ENCODE measurements at places on chromosomes 6 and 20.

- DNase-seq, result no peak
Observed at GRCh38 chr6:7101290-7101689, 6.5 kb upstream of the RREB1 start.

- DNase-seq, result no peak
Observed at GRCh38 chr20:43938932-43939761, 24.5 kb downstream of the TOX2 start.

GRCh38 chr6:35400901-35401311 is 51.2 kb upstream of the FANCE start:
- no peak for DNase-seq

- DNase-seq, result no peak
Observed at GRCh38 chr6:30799210-30799609, 54.9 kb upstream of the IER3 start.

GRCh38 chr6:134703206-134703605 is 246.7 kb downstream of the ALDH8A1 start:
- DNase-seq, result no peak

DNA sequence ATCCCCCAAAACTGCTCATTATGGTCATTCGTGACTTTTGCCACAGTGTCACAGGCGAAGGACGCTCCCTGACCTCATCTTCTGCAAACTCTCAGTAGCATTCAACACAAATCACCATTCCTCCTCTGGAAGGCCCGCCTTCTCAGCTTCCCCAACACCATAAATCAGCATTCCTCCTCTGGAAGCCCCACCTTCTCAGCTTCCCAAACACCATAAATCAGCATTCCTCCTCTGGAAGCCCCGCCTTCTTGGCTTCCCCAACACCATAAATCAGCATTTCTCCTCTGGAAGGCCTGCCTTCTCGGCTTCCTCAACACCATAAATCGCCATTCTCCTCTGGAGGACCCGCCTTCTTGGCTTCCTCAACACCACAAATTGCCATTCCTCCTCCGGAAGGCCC is 288.0 kb upstream of the AGPAT4 start:
- DNase-seq, result no peak

GRCh38 chr6:141878686-141879085 is 254.0 kb upstream of the GJE1 start:
- no peak for DNase-seq

DNA sequence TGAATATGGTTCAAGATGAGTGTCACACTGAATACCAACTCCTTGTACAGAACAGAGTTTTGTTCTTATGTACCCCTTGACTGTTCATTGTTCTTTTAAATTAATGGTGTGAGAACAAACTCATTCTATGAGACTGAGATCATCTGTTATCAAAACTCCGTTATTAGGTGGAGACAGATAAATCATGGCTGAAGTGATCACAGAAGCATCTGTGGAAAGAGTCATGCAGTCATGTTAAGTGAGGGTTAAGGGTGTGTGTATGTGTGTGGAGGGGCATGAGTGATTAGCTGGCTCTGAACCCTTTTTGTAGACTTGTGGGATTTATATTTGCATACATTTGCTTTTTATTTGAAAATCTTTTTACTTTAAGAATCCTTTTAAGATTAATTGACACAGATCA is 24.7 kb downstream of the ADGRG6 start:
- DNase-seq, result no peak

GRCh38 chr6:37741757-37742400 is 44.2 kb upstream of the MDGA1 start:
- peak; percentile 61 for DNase-seq

DNA sequence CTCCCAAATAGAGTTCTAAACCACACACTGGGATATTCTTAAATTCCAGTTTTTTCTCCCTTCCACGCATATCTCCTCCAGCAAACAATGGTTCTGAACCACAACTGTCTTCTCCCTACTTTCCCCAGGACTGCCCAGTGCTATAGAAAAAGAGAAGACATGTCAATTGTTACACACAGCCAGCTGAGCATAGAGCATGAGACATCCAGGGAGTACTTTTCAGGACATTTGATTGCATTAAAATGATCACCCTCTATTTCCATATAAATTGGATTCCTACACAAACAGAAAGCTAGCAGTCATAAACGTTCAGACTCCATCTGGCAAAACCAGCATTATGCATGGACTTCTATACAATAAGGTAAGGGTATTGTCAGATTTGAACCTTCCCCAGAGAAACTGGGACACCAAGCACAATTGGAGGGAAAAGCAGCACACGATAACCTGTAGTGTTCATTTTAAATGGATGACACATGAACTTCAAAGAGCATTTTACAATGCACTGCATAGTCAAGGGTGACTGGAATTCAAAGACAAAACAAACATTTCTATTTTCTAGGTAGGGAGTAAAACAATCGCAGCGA is 93.1 kb upstream of the HEY2 start:
- DNase-seq, result no peak

DNA sequence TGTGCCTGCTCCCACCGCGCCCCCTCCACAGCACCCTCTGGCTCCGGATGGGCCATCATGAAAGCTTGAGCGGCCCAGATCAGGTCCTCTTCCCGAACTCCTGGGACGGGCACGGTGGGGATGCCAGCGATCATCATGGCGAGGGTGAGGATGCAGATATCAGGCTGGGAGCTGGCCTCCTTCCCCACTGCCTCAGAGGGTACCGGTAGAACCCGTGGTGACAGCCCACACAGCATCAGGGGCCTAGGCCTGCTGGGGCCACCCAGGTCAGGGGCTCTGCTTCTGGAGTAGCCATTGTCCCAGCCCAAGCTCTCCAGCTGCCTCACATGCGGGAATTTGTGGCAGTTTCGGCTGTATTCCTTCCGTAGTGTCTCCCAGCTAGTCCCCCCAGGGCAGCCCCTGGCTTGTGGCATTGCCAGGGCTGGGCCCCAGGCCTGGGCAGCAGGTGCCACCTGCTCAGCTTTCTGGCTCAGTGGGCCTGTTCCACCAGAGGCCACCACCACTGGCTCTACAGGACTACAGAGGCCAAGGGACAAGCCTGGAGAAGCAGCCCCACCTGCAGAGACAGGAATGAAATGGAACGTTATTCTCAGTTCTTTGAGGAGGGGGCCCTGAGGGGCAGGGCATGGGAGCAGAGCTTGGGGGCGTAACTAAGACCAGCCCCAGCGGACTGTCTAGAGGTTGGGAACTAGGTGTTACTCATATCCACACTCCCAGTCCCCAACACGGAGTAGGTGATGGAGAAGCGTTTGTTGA is 654 bp downstream of the SPATA25 start:
- DNase-seq, result no peak

- no peak for DNase-seq
Observed at GRCh38 chr20:50930976-50931305, 296 bp downstream of the ADNP start.

GRCh38 chr6:73367761-73368355 is 1.8 kb downstream of the OOEP start:
- DNase-seq, result no peak

GRCh38 chr20:11918391-11918845 is 725 bp downstream of the BTBD3 start:
- no peak for DNase-seq

DNA sequence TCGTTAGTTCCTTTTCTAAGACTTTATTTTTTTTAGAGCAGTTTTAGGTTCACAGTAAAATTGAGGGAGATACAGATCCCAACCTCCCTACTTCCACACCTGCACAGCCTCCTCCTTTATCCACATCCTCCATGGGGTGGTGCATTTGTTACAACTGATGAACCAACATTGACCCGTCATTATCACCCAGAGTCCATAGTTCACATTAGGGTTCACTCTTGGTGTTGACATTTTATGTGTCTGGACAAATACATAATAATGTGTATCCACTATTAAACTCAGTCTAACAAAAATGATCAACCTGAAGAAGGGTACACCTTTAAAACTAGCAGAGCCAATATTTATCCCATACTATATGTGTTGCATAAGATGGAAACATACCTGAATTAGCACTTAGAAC is 130.4 kb upstream of the CCDC28A start:
- DNase-seq, result no peak

DNA sequence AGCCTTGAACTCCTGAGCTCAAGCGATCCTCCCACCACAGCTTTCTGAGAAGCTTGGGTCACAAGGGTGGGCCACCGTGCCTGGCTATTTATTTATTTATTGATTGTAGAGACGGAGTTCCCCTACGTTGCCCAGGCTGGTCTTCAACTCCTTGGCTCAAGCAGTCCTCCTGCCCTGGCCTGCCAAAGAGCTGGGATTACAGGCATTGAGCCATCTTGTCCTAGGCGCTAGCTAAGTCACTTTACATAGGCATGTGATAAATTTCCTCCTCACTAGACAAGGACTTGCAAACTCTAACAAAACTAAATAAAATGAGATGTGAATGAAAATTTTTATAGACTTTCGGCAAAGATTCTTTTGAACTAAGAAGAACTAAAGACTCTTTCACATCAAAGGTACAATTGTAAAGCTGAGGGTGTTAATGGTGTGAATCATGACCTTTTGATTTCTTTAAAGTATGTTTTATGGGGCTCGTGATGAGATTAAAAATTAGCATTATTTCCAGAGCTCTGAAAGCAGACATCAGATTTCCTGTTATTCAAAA is 212.0 kb downstream of the CLVS2 start:
- DNase-seq, result no peak

GRCh38 chr6:37119387-37119886 is 50.5 kb upstream of the PIM1 start:
- no peak for DNase-seq

DNA sequence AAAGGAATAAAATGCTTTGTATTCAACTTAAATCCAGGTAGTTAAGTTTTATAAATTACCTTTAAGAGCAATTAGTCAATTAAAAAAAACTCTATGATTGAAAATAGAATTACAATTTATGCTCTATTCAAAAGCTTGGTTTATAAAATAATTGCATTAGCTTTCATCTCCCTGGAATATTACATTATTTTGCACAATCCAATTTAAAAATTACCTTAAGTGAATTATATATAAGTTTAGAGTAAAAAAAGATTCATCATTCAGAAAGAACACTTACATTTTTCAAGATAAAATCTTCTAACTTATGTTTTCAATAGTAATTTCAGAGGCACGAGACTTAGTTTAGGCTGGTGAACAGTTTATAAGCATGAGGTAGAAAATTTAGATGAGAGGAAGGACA is 14.9 kb downstream of the SSR1 start:
- DNase-seq, result no peak

- DNase-seq, result no peak
Observed at GRCh38 chr6:5287966-5288297, 26.6 kb downstream of the FARS2 start.

- DNase-seq, result no peak
Observed at GRCh38 chr20:33490023-33490933, at the start of gene CBFA2T2. CBFA2T2 (plus strand) TSS chr20:33490096; CDS start chr20:33490268, 172 bp downstream.

- no peak for DNase-seq
Observed at GRCh38 chr6:42774201-42774600, 7.7 kb upstream of the BICRAL start.

DNA sequence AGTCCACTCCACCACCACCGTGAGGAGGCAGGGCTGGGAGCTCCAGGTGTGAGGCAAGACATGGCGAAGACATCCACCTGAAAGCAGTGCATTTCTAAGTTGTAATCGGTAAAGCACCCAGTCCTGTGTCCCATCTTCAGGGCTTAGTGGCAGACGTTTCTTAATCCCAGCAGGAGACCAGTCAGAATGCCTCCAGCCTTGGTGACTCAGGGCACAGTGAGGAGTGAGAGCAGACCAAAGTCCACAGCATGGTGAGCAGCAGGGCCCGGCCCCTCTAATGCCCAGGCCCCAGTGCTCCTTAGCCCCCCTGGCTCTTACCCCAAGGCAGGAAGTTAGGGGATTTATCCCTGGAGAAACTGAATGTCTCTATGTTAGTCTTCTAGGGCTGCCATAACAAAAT is 183.9 kb downstream of the SYNDIG1 start:
- no peak for DNase-seq

- no peak for DNase-seq
Observed at GRCh38 chr6:132365281-132365907, 35.9 kb downstream of the MOXD1 start.

DNA sequence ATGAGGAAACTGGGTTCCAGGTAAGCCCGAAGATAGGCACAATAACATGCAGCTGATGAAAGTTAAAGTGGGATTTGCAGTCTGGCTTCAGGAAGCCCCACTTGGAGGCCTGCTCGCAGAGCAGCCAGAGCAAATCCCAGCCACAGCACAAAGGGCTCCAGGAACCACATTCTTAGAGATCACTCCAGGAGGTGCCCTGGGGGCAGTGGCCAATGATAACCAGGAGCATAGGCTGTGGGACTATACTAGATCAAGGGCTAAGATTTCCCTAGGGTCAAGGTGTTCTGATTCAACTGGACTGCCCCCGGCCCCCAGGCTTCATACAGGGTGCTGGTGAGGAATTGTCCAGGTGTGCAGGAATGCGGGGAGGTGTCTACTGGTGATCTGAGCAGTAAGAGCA is 133.9 kb upstream of the PTPRT start:
- no peak for DNase-seq

DNA sequence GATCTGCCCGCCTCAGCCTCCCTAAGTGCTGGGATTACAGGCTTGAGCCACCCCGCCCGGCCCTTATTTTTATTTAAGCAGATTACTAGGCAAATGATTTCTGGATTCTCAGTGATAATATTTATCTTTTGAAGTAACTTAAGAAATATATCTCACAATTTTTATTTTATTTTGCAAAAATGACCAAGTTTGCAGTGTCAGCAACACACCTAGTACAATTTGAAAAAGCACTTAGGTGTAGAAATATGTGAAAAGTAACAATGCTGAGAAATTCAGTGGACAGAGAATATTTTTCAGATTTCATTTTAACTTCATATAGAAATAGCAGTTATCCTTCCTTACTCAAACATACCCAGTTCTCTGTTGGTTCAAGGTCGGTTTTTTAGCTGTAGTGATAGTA is 78.9 kb upstream of the XRN2 start:
- no peak for DNase-seq

DNA sequence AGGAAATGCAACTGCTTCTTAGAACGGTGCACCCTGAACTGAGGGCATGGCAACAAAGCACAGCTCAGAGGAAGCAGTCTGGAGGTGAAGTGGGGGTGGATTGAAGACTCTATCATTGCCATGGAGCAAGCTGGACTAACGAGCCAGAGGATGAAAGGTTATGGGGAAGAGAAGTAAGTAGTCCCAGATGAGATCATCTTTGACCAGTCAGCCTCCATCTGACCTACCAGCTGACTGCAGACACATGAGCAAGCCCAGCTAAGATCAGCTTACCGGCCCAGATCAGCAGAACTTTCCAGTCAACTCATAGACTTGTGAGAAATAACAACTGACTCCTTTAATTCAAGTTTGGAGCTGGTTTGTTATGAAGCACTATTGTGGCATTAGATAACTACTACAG is 9.1 kb upstream of the JAG1 start:
- DNase-seq, result no peak

GRCh38 chr6:10479939-10480700 is 41.0 kb upstream of the GCNT2 start:
- no peak for DNase-seq

DNA sequence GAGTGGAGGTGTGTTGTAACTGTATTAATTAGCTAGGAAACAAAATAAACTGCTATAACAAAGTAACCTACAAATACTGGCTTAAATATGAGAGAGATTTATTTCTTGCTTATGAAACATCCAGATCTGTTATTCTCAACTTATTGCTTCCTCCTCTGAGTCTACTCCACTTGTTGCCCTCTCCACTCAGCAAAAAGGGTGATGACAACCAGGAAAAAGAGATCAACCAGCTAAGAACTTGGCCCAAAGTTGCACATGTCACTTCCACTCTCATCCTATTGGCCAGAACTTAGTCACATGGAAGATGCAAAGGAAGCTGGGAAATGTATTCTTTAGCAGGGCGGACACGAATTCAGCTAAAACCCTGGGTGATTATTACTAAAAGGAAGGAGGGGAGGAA is 5.2 kb upstream of the TP53RK start:
- no peak for DNase-seq

GRCh38 chr20:44355498-44356352 is at the start of gene HNF4A:
HNF4A (plus strand) TSS chr20:44355699; CDS start chr20:44355805, 106 bp downstream.
- DNase-seq, result no peak
